Prostate gland (tissue), 2 donors: ENCODE measurements at places on chromosomes 3 and 15. TPM values are rescaled to one million over a fixed set of nuclear protein-coding genes. Genes with fewer than 3 reads are reported as not detected.

FBXW12 gene
- 0.68 TPM for total RNA-seq

PCYT1A gene
- 41.8 TPM for total RNA-seq

SNTN gene
- total RNA-seq: not detected

- H3K4me3 ChIP-seq: no peak overlapping the region
- no peak overlapping the region for H3K27ac ChIP-seq
- H3K27me3 ChIP-seq: no peaks in the 10 kb centered on the region
- no peaks in the 10 kb centered on the region for H3K36me3 ChIP-seq
- DNase-seq: no peak
- H3K4me1 ChIP-seq: no peaks in the 10 kb centered on the region
Observed at GRCh38 chr3:152222327-152222726, 46.4 kb upstream of the MBNL1 start.

- H3K4me3 ChIP-seq: no peak overlapping the region
- no peaks in the 10 kb centered on the region for H3K36me3 ChIP-seq
- H3K4me1 ChIP-seq: no peaks in the 10 kb centered on the region
- H3K27me3 ChIP-seq: no peaks in the 10 kb centered on the region
- H3K27ac ChIP-seq: no peak overlapping the region
Observed at GRCh38 chr3:45125550-45126026, 20.6 kb downstream of the CDCP1 start.

DNA sequence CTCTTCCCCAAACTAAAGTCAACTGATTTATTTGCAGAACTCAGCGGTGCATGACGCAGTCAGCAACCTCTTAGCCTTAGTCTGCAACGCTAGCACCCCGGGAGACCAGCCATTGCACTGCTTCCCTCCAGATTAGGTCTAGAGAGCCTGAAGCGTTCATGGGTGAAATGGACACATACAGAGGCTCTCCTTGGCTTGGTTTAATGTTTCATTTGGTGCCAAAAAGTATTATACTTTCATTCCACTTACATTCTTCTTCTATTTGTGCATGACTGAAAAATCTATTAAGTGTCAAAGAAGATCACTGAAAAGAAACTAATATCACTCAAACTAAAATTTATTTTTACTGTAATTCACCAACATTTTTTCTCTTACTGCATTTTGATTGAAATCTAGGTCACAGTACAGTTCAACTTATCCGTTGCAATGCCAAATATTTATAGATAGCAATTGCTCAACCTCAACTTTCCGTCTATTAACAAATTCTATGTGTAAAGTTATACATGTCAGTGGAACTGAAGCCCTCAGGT, 116.2 kb downstream of the ROBO1 start:
- no peaks in the 10 kb centered on the region for H3K27me3 ChIP-seq
- H3K36me3 ChIP-seq: no peaks in the 10 kb centered on the region
- no peaks in the 10 kb centered on the region for H3K4me1 ChIP-seq

GRCh38 chr15:40029979-40030893, 8.7 kb downstream of the SRP14 start:
- no peak overlapping the region for H3K4me3 ChIP-seq
- DNase-seq: no peak
- H3K27me3 ChIP-seq: no peaks in the 10 kb centered on the region
- H3K4me1 ChIP-seq: peaks cover 7% of the 10 kb centered on the region
- peaks cover 4% of the 10 kb centered on the region for H3K36me3 ChIP-seq

- H3K27me3 ChIP-seq: no peaks in the 10 kb centered on the region
- H3K4me3 ChIP-seq: no peak overlapping the region
- DNase-seq: peak; percentile 80
- H3K27ac ChIP-seq: peak overlapping the region; percentile 74
Observed at GRCh38 chr3:42746455-42747450, 26.3 kb downstream of the CCDC13 start.
